CD4-positive, CD25-positive, alpha-beta regulatory T cell (primary cell): ENCODE measurements at places on chromosomes 5 and 9.
A peak's percentile ranks its signal among the peaks of the same experiment; 100 is the strongest.

DNA sequence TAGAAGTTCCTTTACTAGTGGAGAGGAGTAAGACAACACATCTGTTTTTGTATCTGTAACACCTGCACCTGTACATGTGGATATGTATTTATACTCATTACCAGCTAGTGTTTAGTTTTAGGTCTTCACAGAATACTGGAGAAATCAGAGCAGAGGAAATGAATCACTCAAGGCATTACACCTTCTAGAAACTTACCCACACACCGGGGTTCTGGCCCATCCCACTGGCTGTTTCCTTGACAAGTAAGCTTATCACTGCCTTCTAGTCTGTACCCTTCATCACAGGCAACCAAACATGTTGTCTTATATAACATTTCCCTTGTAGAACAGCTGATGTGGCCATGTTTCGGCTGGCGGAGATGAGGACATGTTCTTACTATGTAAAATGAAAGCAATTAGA is 76.7 kb downstream of the SVEP1 start:
- no peak for DNase-seq
- no peaks in the 10 kb centered on the region for H3K27me3 ChIP-seq
- H3K4me3 ChIP-seq = no peak overlapping the region
- no peaks in the 10 kb centered on the region for H3K36me3 ChIP-seq

- no peak overlapping the region for H3K4me3 ChIP-seq
- DNase-seq = no peak
- H3K36me3 ChIP-seq = peaks cover 6% of the 10 kb centered on the region
- H3K4me1 ChIP-seq = peaks cover 16% of the 10 kb centered on the region
- no peaks in the 10 kb centered on the region for H3K27me3 ChIP-seq
Observed at GRCh38 chr5:16471387-16471786, 5.8 kb upstream of the ZNF622 start.

GRCh38 chr9:136057236-136058081 is 37.6 kb downstream of the NACC2 start:
- H3K4me1 ChIP-seq = peaks cover 21% of the 10 kb centered on the region
- H3K27me3 ChIP-seq = no peaks in the 10 kb centered on the region
- no peak for DNase-seq
- no peak overlapping the region for H3K27ac ChIP-seq
- H3K36me3 ChIP-seq = no peaks in the 10 kb centered on the region

DNA sequence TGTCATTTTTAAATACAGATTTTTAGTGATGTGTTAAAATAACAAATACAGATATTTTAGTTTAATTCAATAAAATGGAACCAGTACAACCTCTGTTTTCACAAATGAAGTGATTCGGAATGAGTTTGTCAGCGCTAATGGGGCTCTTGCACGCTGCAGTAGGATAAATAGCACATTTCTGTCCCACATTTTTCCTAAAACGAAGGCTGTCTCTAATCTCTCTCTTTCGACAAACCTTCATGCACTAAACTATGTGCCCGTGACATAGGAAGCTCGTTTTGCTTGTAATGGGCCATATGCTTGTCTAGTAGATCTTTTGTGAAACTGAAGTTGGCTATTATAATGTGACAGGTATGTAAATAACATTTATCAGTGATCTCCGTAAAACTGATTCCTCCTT is 100.5 kb downstream of the INIP start:
- H3K4me1 ChIP-seq = no peaks in the 10 kb centered on the region
- H3K36me3 ChIP-seq = no peaks in the 10 kb centered on the region
- H3K27ac ChIP-seq = no peak overlapping the region
- no peaks in the 10 kb centered on the region for H3K27me3 ChIP-seq
- no peak overlapping the region for H3K4me3 ChIP-seq

- H3K27me3 ChIP-seq = no peaks in the 10 kb centered on the region
- no peaks in the 10 kb centered on the region for H3K36me3 ChIP-seq
- no peak overlapping the region for H3K27ac ChIP-seq
- no peak for DNase-seq
Observed at GRCh38 chr9:136549010-136549980, 3.4 kb upstream of the NOTCH1 start.

- H3K36me3 ChIP-seq = peaks cover 46% of the 10 kb centered on the region
- H3K27ac ChIP-seq = no peak overlapping the region
- peaks cover 29% of the 10 kb centered on the region for H3K4me1 ChIP-seq
- no peaks in the 10 kb centered on the region for H3K27me3 ChIP-seq
Observed at GRCh38 chr9:128101231-128101661, 26.3 kb downstream of the PTGES2 start.

GRCh38 chr5:80249901-80250300 is 5.9 kb downstream of the SERINC5 start:
- no peaks in the 10 kb centered on the region for H3K36me3 ChIP-seq
- H3K27ac ChIP-seq = peak overlapping the region; percentile 7
- no peak overlapping the region for H3K4me3 ChIP-seq
- DNase-seq = no peak
- H3K4me1 ChIP-seq = peaks cover 70% of the 10 kb centered on the region
- H3K27me3 ChIP-seq = no peaks in the 10 kb centered on the region

- H3K27ac ChIP-seq = no peak overlapping the region
- H3K36me3 ChIP-seq = no peaks in the 10 kb centered on the region
- no peak overlapping the region for H3K4me3 ChIP-seq
- peaks cover 4% of the 10 kb centered on the region for H3K27me3 ChIP-seq
- no peaks in the 10 kb centered on the region for H3K4me1 ChIP-seq
Observed at GRCh38 chr5:159059722-159060121, 40.0 kb downstream of the EBF1 start.

GRCh38 chr5:157502143-157502647 is 42.2 kb downstream of the NIPAL4 start:
- peaks cover 80% of the 10 kb centered on the region for H3K36me3 ChIP-seq
- H3K4me1 ChIP-seq = no peaks in the 10 kb centered on the region
- H3K4me3 ChIP-seq = no peak overlapping the region
- no peak overlapping the region for H3K27ac ChIP-seq
- H3K27me3 ChIP-seq = no peaks in the 10 kb centered on the region

DNA sequence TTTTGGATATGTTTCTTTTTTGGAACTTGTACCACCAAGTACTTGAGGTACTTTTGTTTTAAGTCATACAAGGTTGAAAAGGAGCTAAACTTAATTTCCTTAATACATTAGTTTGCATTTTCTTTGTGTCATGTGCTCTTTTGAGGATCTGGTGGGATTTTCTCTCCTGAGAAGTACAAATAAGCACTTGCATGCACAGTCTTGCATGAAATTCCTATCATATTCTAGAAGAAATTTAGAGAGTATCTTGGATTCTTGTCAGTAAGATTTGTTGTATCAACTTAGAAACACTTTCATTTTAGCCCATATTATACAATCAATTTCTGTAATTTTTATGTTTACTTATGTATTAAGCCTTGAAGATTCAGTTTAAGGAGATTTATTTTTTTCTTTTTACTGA is 64.9 kb downstream of the CCNH start:
- no peak for DNase-seq
- no peaks in the 10 kb centered on the region for H3K27me3 ChIP-seq
- peaks cover 31% of the 10 kb centered on the region for H3K36me3 ChIP-seq
- no peak overlapping the region for H3K27ac ChIP-seq
